Stimulated activated CD4-positive, alpha-beta T cell treated with anti-CD3 and anti-CD28 coated beads, Interleukin-2, amount 100 ng/mL, for 48 hours (primary cell): ENCODE measurements at places on chromosomes 4 and X.

GRCh38 chr4:126969360-126970235 lies 663.2 kb upstream of the INTU start:
- no peak for DNase-seq

GRCh38 chr4:30757357-30757756 lies 37.2 kb downstream of the PCDH7 start:
- no peak for DNase-seq

- no peak for DNase-seq
Observed at GRCh38 chr4:182874304-182874751, 42.9 kb downstream of the DCTD start.

DNA sequence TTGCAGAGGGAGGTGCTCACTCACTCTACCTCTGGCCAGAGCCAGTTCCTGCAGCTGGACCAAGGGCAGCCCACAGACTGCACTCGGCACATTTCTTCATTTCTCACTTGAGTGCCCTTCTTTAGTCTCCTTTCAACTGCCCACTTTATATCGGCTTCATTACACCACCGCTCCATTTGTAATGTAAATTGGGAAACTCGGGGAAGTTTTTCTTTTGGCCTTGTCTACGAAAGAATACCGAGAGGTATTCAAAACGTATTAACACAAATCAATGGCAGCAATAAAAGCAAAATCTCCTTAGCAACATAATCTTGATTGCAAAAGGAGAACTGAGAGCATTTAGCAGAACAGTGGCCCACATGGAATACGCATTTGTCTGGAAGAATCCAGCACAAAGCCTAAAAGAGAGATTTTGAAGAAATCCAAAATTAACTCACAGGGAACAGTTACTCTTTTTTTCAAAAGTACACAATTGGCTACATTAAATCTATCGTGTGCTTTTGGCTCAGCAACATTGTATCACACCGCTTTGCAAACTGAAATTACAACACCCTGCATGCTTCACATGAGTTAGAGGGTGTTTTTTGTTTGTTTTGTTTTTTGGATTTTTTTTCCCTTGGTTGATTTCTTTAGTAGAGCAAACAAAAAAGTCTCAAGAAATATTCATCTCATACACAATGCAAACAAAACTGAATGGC lies 62.6 kb downstream of the CHIC2 start:
- DNase-seq = no peak
